ENCODE measurements at places on chromosomes 12 and 14.

GRCh38 chr12:53056296-53056695 lies 6.4 kb downstream of the TNS2 start:
- peaks cover 7% of the 10 kb centered on the region for H3K36me3 ChIP-seq
- peaks cover 14% of the 10 kb centered on the region for H3K4me1 ChIP-seq
- DNase-seq: no peak
- H3K27me3 ChIP-seq: peaks cover 11% of the 10 kb centered on the region
- no peak overlapping the region for H3K27ac ChIP-seq

DNA sequence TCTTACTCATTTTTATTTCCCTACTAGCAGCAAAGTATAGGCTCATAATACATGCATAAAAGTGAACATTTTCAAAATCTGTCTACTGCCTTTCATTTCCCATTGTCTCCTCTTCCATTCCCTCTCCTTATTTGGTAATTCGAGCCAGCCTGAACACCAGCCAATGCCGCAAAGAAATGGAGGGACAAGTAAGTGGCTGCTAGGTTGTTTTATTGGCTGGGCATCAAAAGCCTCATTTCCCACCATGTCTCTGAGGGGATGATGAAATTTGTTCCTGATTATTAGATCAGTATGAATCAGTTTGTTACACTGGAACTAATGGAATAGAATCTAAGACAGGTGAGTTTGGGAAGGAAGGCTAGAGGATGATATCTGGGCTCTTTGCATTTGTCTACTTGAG lies 143.5 kb downstream of the KCNA5 start:
- no peak overlapping the region for H3K4me3 ChIP-seq
- H3K27ac ChIP-seq: no peak overlapping the region
- no peak for DNase-seq

- DNase-seq: no peak
- H3K36me3 ChIP-seq: no peaks in the 10 kb centered on the region
- peaks cover 41% of the 10 kb centered on the region for H3K27me3 ChIP-seq
- H3K27ac ChIP-seq: no peak overlapping the region
- no peaks in the 10 kb centered on the region for H3K4me1 ChIP-seq
- H3K4me3 ChIP-seq: no peak overlapping the region
These were observed 5.9 kb upstream of the RERG start for GRCh38 chr12:15227004-15227679.

DNA sequence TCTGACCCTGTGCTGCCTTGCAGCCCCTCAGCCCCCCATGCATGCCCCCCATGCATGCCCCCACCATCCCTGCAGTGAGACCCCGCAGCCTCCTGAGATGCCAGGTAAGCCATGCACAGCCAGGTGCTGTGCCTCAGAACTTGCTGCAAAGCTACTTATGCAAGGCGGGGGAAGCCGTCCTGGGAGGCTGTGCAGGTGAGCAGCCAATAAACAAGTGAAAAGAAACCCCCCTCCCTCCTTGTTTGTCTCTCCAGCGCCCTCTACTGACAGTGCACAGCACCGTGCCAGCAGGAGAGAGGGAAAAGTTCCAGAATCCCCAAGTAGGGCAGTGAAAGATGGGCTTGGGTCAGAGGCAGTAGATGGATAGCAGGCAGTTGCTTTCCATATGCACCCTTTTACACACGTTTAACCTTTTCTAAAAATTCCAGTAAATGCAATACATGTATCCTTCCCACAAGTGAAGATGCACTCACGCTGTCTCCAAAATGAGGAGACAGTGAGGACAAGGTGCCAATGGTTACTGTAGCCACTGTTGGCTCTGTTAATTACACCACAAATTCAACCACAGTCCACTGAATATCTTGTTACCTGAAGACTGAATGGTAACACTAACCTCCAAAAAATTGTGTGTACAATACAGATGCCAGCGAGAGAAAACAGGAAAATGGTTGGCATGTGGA lies 18.0 kb downstream of the TNFAIP2 start:
- H3K4me3 ChIP-seq: no peak overlapping the region
- peaks cover 33% of the 10 kb centered on the region for H3K27me3 ChIP-seq
- no peak for DNase-seq
- H3K4me1 ChIP-seq: peaks cover 10% of the 10 kb centered on the region
- peaks cover 2% of the 10 kb centered on the region for H3K36me3 ChIP-seq

- no peaks in the 10 kb centered on the region for H3K36me3 ChIP-seq
- H3K4me1 ChIP-seq: peaks cover 4% of the 10 kb centered on the region
- H3K27me3 ChIP-seq: peaks cover 43% of the 10 kb centered on the region
- DNase-seq: no peak
- no peak overlapping the region for H3K4me3 ChIP-seq
These were observed 112.5 kb upstream of the GSC start for GRCh38 chr14:94882401-94882800.

DNA sequence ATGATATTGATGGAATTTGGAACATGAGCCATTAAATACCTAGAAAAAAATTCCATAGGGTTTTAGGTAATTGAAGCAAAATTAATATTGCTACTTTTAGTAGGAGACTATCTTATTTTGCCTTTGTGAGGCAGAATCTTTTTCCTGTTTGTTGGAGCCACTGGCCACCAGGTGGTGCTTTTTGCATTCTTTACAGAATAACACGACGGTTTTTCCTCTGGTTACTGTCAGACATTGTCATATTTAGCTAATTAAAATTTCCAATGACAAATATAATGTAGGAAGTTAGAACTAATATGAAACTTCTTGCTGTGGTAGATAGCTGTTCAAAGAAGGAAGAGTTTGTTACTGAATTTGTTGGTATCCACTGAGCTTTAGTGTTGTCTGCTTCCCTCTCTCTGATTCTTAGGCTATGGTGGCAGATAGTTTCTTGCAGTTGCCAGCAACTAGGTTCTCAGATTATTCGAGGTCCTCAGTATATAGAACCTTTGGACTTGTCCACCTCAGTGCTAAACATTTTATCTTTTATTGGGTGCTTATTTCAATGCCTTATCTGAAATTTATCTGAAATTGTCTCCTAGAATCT lies 25.7 kb downstream of the RAB21 start:
- peak; percentile 30 for DNase-seq
- H3K4me1 ChIP-seq: peaks cover 13% of the 10 kb centered on the region
- no peak overlapping the region for H3K4me3 ChIP-seq
- peak overlapping the region; percentile 38 for H3K27ac ChIP-seq
- no peaks in the 10 kb centered on the region for H3K27me3 ChIP-seq

DNA sequence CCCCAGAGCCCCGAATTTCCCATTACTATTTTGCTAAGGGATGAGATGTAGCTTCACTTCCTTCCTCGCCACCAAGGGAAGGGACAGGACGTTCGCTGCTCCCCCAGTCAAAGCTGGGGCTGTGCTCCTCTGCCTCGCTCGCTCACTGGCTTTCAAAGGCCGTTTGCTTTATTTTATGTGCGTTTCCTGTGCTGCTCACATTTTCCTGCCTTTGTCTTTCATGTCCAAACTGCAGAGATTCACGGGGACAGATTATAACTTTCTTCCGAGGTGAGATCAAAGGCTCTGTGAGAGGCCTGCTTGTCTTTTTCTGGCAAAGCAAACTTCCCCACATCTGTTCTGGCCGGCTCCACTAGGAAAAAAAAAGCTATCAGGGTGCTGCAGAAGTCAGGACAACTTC lies 76.0 kb upstream of the FZD10 start:
- H3K36me3 ChIP-seq: no peaks in the 10 kb centered on the region
- H3K27me3 ChIP-seq: no peaks in the 10 kb centered on the region
- no peak overlapping the region for H3K27ac ChIP-seq
- no peak for DNase-seq
- no peak overlapping the region for H3K4me3 ChIP-seq

DNA sequence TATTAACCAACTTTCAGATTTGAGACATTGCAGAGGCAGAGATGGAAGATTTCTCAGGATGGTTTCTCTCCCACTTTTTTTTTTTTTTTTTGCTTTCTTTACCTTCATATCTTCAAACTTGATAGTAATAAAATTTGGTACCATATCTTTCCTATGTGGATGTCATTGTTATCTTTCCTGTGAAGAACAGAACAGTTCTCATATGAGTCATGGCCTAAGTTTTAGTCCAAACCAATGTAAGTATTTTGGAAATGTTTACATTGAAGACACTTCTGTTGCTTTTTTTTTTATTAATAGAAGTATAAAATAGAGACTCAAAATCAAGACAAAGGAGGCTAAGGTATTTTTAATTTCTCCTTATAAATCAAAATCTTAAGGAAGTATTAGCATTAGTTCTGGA lies 95.2 kb downstream of the C12orf50 start:
- H3K4me1 ChIP-seq: no peaks in the 10 kb centered on the region
- no peak for DNase-seq
- H3K36me3 ChIP-seq: no peaks in the 10 kb centered on the region
- no peaks in the 10 kb centered on the region for H3K27me3 ChIP-seq
- no peak overlapping the region for H3K4me3 ChIP-seq
- H3K27ac ChIP-seq: no peak overlapping the region

- DNase-seq: no peak
These were observed 201.3 kb downstream of the GPHN start for GRCh38 chr14:66709291-66709690.

- H3K27ac ChIP-seq: no peak overlapping the region
- H3K4me3 ChIP-seq: no peak overlapping the region
- peaks cover 2% of the 10 kb centered on the region for H3K36me3 ChIP-seq
- DNase-seq: no peak
- no peaks in the 10 kb centered on the region for H3K4me1 ChIP-seq
These were observed 1.6 kb downstream of the ANHX start for GRCh38 chr12:133233993-133234564.

DNA sequence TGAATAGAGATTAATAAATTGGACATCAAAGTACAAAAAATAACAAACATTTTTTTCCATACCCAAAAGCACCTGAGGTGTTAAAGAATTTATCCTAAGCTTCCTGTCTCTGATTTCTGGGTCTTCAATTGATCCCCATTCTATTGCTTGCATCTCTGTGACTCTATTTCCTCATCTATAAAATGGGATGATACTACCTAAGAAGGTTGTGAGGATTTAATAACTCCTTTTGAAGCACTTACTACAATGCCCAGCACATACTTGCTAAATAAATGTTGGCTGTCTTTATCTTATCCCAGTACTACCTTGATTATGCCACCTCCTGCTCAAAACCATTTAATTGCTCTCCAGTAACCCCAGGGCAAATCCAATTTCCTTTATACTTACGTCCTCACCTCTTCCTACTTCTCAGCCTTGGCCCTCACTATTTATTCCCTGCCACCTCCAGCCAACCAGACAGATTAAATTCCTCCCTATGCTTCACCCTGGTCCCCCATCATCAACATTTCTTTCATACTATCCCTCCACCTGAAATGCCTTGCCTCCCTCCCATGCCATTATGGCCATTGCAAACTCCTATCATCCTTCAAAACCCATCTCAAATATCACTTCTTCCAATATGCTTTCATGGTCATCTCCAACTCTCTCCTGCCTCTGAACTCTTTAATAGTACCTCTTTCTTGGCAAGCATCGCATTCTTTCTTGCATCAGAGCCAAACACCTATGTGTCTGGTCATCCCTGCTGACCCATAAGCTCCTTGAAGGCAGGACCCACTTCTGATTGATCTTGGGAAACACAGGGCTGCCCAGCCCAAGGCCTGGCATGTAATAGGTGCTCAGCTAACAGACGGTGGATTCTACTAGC lies 7.9 kb upstream of the ASIC1 start:
- no peak for DNase-seq
- H3K4me3 ChIP-seq: no peak overlapping the region
- H3K4me1 ChIP-seq: no peaks in the 10 kb centered on the region
- peaks cover 54% of the 10 kb centered on the region for H3K27me3 ChIP-seq

- no peaks in the 10 kb centered on the region for H3K36me3 ChIP-seq
- no peak for DNase-seq
- no peak overlapping the region for H3K4me3 ChIP-seq
- H3K27me3 ChIP-seq: peaks cover 56% of the 10 kb centered on the region
- no peak overlapping the region for H3K27ac ChIP-seq
These were observed 1153.0 kb upstream of the TMEM132C start for GRCh38 chr12:127113945-127114344.

DNA sequence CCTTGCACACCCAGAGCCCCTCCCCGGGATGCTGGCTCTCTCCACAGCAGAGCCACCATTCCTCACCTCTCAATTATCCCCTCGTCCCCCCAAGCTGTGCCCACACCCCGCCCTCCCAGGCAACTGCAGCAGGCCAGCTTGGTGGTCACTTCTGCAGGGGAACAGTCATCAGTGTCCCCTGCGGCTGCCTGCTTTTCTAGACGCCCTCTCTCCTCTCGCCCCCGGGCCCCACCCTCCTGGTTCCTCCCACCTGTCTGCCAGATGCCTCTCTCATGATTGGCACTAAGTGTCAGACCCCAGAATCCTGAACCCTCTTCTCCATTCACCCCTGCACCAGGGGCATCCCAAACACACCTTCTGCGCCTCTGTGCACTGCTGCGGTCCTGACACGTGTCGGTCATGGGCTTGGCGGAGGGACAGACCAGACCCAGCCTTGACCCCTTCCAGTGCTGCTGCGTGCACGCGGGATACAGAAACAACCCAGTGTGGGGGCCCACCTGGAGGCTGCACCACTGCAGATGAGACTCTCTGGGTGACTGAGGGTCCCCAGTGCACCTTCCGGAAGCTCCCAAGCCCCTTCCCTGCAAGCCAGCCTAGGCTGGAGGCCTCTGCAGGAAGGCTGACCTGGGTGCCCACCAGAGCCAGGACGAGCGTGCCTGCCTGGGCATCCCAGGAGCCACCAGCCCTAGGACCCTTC lies 99.5 kb downstream of the SETD3 start:
- H3K27me3 ChIP-seq: peaks cover 75% of the 10 kb centered on the region
- no peak for DNase-seq
- H3K4me1 ChIP-seq: peaks cover 7% of the 10 kb centered on the region
- H3K27ac ChIP-seq: peak overlapping the region; percentile 75
- no peaks in the 10 kb centered on the region for H3K36me3 ChIP-seq

- peaks cover 23% of the 10 kb centered on the region for H3K4me1 ChIP-seq
- H3K4me3 ChIP-seq: peak within 1 kb of the TSS; percentile 90
- peaks cover 33% of the 10 kb centered on the region for H3K36me3 ChIP-seq
- DNase-seq: peak; percentile 77
- no peaks in the 10 kb centered on the region for H3K27me3 ChIP-seq
These were observed at the start of the genes AREL1 and FCF1 for GRCh38 chr14:74712499-74713394. TSS of gene AREL1 (minus strand) at chr14:74713080. CDS start at chr14:74685615, 27,465 bp downstream. TSS of gene FCF1 (plus strand) at chr14:74713144. CDS start at chr14:74713198, 54 bp downstream.

DNA sequence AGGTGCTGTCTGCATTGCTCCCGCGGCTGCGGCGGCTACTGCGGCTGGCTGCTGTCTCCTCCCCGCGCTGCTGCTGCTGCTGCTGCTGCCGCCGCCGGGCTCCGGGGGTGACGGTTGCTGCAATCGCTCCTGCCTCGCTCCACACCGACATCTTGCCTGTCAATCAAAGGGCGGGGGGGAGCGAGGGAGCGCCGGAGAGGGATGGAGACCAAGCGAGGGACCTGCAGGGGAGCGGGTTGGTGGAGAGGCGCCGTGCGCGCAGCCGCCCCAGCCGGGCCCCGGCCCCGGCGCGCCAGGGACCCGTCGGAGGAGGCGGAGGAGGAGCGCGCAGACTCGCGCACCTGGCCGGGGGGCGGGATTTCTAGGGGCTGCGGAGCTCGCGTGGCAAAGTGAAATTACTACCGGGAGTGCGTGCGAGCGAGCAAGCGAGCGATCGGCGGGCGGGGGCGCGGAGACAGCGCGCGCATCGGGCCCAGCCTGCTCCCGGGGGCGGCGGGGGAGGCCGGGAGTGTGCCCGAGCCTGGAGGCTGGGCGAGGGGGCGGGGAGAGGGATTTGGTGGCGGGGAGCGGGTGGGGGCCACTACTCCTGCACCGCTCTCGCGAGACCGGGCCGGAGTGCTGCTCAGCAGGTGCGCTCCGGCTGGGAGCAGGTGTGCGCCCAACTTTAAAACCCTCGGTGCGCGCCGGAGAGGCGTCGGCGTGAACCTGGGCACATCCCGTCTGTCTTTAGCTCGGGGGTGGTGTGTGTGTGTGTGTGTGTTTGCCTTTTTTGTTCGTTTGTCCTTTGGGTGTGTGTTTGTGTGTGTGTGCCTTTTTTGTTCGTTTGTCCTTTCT lies at the start of gene KSR2:
Gene KSR2, minus strand, starts transcription at position 165 of the 834 bp plus-strand sequence. CDS start 735 bp downstream, outside the sequence.
- H3K4me1 ChIP-seq: peaks cover 3% of the 10 kb centered on the region
- peak within 1 kb of the TSS; percentile 73 for H3K4me3 ChIP-seq
- no peak for DNase-seq
- H3K27me3 ChIP-seq: peaks cover 90% of the 10 kb centered on the region
